ENCODE measurements at places on chromosomes 6 and 20. TPM values are rescaled to one million over a fixed set of nuclear protein-coding genes. Genes with fewer than 3 reads are reported as not detected.
A peak's percentile ranks its signal among the peaks of the same experiment; 100 is the strongest.

- peak; percentile 33 for DNase-seq
Observed at GRCh38 chr20:49344975-49345374, 67.1 kb upstream of the ZNFX1 start.

Gene RSPH9
- 0.81 TPM for polyA plus RNA-seq

- no peak for DNase-seq
Observed at GRCh38 chr6:3898265-3898994, 49.3 kb downstream of the FAM50B start.

DNA sequence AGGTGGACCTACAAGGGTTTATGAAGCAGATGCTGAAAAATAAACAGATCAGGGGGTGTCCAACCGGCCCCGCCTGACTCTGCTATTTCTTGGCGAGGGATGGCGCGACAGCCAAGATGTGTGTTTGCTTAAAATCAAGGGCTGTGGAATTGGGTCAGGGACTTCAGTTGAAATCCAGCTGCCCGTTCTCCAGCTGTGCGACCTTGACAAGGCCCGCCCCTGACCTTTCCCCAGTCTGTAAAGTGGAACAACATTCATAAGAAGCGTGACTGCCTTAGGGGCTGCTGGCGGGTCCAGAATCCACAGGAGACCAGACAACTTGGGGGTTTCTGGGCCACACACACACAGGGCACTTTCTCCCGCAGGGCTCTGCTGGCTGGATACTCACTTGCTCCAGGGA, 517.5 kb downstream of the PREX1 start:
- DNase-seq: no peak

Gene SLC22A16
- polyA plus RNA-seq: 0.16 TPM
